Activated CD4-positive, alpha-beta T cell treated with anti-CD3 and anti-CD28 coated beads, Interleukin-2, amount 10 ng/mL, durations not matched to agents 7 days and 5 days (primary cell): ENCODE measurements at places on chromosomes 7 and 10. TPM values are rescaled to one million over a fixed set of nuclear protein-coding genes. Genes with fewer than 3 reads are reported as not detected.

The SUGCT gene
- total RNA-seq = not detected

The TMEM270 gene
- not detected for total RNA-seq

The HTR5A gene
- total RNA-seq = not detected

GRCh38 chr7:1919539-1920265, 249.6 kb downstream of the ELFN1 start:
- DNase-seq = no peak
- H3K4me3 ChIP-seq = peak overlapping the region; percentile 70
- peaks cover 66% of the 10 kb centered on the region for H3K4me1 ChIP-seq
- H3K27me3 ChIP-seq = peaks cover 18% of the 10 kb centered on the region
- peak overlapping the region; percentile 85 for H3K27ac ChIP-seq

The SPDYE5 gene
- total RNA-seq = not detected

- no peaks in the 10 kb centered on the region for H3K27me3 ChIP-seq
- H3K4me3 ChIP-seq = no peak overlapping the region
- no peaks in the 10 kb centered on the region for H3K4me1 ChIP-seq
- H3K36me3 ChIP-seq = peaks cover 3% of the 10 kb centered on the region
- no peak overlapping the region for H3K27ac ChIP-seq
Measured at GRCh38 chr7:112293416-112293815, 86.9 kb downstream of the ZNF277 start.

DNA sequence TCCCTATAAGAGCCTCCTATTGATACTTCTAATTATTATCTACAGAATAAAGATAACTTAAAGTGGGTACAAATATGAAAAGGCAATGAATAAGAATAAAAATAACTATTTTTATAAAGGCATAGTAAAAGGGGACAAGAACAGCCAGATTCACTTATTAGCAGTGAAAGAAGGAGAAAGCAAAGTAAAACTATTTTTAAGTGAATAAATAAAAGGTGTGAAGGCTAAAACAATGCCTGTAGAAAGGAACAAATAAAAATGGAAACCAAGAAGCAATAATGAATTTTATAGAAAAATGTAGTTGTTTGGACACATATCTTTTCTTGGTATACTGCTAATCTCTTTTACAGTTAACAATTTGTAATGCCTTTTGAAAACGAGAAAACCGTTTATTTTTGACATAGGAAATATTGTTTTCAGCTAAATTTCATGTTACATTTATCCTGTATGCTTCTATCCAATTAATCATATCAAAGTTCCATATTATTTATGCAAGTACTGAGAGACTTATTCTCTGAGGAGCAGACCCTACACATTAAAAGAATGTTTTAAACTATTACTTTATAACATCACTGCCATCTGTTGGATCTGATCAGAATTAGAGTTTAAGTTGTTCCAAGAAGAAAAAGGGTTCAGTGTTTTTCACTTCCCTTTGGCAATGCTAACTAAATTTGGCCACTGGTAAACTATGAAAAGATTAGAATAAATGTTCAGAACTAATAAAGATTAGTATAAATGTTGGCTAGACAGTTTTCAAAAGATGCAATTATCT, 59.1 kb downstream of the ARMC3 start:
- DNase-seq = no peak
- no peak overlapping the region for H3K4me3 ChIP-seq
- no peak overlapping the region for H3K27ac ChIP-seq
- H3K36me3 ChIP-seq = no peaks in the 10 kb centered on the region

The LRRN3 gene
- 262 TPM for total RNA-seq

- H3K36me3 ChIP-seq = no peaks in the 10 kb centered on the region
- H3K27me3 ChIP-seq = no peaks in the 10 kb centered on the region
- no peak overlapping the region for H3K27ac ChIP-seq
- no peak for DNase-seq
- H3K4me1 ChIP-seq = peaks cover 14% of the 10 kb centered on the region
Measured at GRCh38 chr10:11116817-11117216, 99.1 kb downstream of the CELF2 start.

DNA sequence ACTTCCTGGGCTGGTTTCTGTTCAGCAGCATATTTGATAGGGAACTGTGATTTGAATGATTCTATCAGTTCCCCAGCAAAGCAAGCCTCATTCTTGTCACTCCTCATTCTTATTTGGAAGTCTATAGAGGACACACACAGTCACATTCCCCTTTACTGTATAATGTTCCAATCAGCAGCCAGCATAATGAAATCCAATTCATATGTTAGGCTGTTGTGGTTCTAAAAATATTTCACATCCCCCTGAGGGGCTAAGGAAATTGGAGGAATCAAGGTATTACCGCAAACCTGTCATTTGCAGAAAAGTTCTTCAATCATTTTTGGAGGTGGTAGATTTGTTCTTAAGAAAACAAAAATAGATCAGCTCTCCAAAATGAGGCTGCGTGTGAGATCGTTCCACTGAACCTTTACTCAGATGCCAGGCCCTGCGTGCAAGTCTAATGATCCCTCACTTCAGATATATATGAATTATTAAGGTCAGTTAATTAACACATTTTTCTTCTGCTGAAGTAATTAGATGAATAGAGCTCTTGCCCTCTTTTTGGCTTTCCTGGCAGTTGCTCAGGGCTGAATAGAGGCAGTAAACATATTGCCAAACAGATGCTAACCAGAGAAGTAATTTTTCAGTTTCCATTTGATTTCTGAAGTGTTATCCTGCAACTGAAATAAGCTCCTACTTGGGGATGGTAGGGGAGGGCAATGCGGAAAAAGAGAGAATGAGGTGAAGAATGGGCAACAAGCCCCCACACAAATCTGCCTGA, 31.8 kb downstream of the LSMEM1 start:
- no peak for DNase-seq
- H3K36me3 ChIP-seq = no peaks in the 10 kb centered on the region
- H3K27me3 ChIP-seq = peaks cover 11% of the 10 kb centered on the region
- H3K4me3 ChIP-seq = no peak overlapping the region
- peaks cover 4% of the 10 kb centered on the region for H3K4me1 ChIP-seq

GRCh38 chr7:52504561-52504960, 530.9 kb upstream of the POM121L12 start:
- no peaks in the 10 kb centered on the region for H3K27me3 ChIP-seq
- H3K27ac ChIP-seq = no peak overlapping the region
- DNase-seq = no peak
- H3K4me1 ChIP-seq = no peaks in the 10 kb centered on the region

GRCh38 chr7:116780966-116781365, 81.4 kb upstream of the CAPZA2 start:
- H3K4me3 ChIP-seq = no peak overlapping the region
- no peak overlapping the region for H3K27ac ChIP-seq
- no peaks in the 10 kb centered on the region for H3K4me1 ChIP-seq
- no peaks in the 10 kb centered on the region for H3K27me3 ChIP-seq
- H3K36me3 ChIP-seq = no peaks in the 10 kb centered on the region
- no peak for DNase-seq

DNA sequence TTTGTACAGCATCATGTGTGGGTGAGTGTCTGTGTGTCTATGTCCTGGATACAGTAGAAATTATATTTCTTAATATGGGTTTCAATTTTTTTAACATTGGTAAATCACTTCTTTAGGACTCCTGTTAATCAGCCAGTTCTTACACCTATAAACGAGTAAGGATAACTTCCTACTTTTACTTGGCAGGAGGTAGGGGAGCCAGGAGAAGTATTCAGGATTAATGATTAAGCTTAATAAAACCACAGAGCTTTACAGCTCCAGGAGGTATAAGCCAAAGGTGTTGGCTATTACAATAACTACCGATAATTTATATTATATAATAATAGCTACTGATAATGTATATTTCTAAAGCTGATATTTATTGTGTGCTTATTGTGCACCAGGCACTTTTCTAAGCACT, 1.7 kb upstream of the FAM3C start:
- H3K36me3 ChIP-seq = peaks cover 2% of the 10 kb centered on the region
- H3K4me1 ChIP-seq = peaks cover 12% of the 10 kb centered on the region
- H3K27me3 ChIP-seq = no peaks in the 10 kb centered on the region
- DNase-seq = no peak

The AP4M1 gene
- 13.1 TPM for total RNA-seq

The LRRD1 gene
- total RNA-seq = not detected

- no peaks in the 10 kb centered on the region for H3K27me3 ChIP-seq
- H3K4me1 ChIP-seq = no peaks in the 10 kb centered on the region
- no peak for DNase-seq
Measured at GRCh38 chr10:64867501-64867962, 1346.3 kb downstream of the REEP3 start.

DNA sequence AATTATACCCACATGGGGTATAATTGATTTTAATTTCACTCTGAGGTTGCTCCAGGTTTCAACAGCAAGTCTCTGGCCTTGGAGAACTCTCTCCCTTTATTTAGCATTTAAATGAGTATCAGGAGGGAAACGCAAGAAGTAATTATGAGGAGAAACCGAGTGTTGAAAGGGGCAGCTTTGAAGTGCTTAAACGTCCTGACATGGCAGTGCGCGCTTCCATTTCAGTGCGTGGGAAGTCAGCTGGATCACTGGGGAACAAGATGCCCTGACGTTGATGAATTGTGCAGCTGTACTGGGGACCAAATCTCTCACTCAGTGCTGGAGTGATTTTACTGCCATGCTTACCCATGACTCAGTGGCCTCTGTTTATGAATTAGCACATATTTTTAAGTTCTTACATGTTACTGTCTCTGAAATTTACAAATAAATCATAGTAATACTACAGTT, 106.0 kb upstream of the PRR15 start:
- H3K4me1 ChIP-seq = no peaks in the 10 kb centered on the region
- no peaks in the 10 kb centered on the region for H3K36me3 ChIP-seq
- no peaks in the 10 kb centered on the region for H3K27me3 ChIP-seq
- H3K27ac ChIP-seq = no peak overlapping the region
- H3K4me3 ChIP-seq = no peak overlapping the region
- no peak for DNase-seq

The SEMA3C gene
- not detected for total RNA-seq

- no peak for DNase-seq
- peaks cover 34% of the 10 kb centered on the region for H3K4me1 ChIP-seq
- peaks cover 4% of the 10 kb centered on the region for H3K36me3 ChIP-seq
- H3K27me3 ChIP-seq = no peaks in the 10 kb centered on the region
Measured at GRCh38 chr7:38907066-38907465, 1.9 kb downstream of the VPS41 start.

DNA sequence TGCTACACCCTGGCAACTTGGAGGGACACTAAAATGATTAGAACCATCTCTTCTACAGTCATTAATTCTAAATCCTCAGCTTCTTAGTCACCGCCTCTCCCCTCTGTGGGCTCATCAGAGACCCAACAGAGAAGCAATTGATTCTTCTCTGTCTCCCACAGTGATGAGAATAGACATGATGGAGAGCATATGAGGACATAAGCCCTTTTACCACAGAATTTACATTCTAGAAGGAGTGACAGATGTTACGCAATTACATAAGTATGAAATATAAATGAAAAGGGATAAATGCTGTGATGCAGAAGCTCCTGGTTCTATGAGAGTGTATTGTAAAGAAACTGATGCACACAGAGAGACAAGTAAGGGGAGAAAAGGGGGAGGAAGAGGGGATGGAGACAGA, 18.1 kb upstream of the ABCB5 start:
- H3K27me3 ChIP-seq = peaks cover 8% of the 10 kb centered on the region
- no peak overlapping the region for H3K27ac ChIP-seq

The FAM25C gene
- not detected for total RNA-seq

GRCh38 chr10:128867210-128867609, 599.8 kb upstream of the MGMT start:
- H3K4me3 ChIP-seq = no peak overlapping the region
- H3K4me1 ChIP-seq = no peaks in the 10 kb centered on the region
- no peaks in the 10 kb centered on the region for H3K36me3 ChIP-seq

GRCh38 chr7:41652267-41652666, 50.6 kb downstream of the INHBA start:
- peaks cover 3% of the 10 kb centered on the region for H3K27me3 ChIP-seq
- no peak for DNase-seq
- H3K4me3 ChIP-seq = no peak overlapping the region
- H3K27ac ChIP-seq = no peak overlapping the region
- H3K4me1 ChIP-seq = no peaks in the 10 kb centered on the region

DNA sequence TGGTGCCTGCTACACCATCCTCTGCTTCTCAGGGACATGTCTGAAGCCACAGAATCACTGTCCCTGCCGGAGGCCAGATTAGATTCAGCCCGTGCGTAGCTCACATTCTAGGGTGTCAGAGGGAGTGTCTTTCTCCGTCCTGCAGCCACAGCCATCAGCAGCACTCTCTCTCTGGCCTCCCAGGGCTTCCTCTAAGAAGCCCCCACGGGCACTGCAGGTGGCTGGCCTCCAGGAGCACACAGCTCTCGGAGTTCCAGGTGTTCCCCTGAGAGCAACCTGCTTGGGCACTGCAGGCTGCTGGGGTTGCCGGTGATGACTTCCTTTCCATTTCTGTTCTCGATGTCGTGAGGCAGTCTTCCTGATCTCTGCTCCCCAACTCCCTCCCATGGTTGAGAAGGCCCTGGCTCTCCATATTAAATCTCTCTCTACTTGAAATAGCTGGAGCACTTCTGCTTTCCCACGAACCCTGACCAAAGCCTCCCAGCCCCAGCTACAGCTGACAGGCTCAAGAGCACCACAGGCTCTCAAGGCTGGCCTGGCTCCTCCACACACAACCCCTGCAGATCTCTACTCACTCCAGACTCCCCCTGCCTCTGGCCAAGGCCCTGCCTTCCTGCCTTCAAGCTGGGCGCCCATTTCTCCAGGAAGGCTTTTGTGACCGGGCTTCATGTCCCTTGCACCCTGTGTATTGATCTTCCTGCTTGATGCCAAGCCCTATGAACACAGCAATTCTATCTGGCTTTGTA, 49.0 kb upstream of the TMEM72 start:
- no peak for DNase-seq
- H3K27ac ChIP-seq = no peak overlapping the region
- peaks cover 38% of the 10 kb centered on the region for H3K27me3 ChIP-seq
- peaks cover 14% of the 10 kb centered on the region for H3K4me1 ChIP-seq
- no peak overlapping the region for H3K4me3 ChIP-seq
- H3K36me3 ChIP-seq = no peaks in the 10 kb centered on the region

GRCh38 chr7:118836933-118837332, 612.4 kb downstream of the ANKRD7 start:
- no peak overlapping the region for H3K4me3 ChIP-seq
- no peaks in the 10 kb centered on the region for H3K27me3 ChIP-seq
- no peaks in the 10 kb centered on the region for H3K4me1 ChIP-seq
- no peak overlapping the region for H3K27ac ChIP-seq
- DNase-seq = no peak
